ENCODE measurements at places on chromosomes 12 and 14. TPM values are rescaled to one million over a fixed set of nuclear protein-coding genes. Genes with fewer than 3 reads are reported as not detected.

- DNase-seq, result no peak
Measured at GRCh38 chr12:131385313-131386166, 325.4 kb upstream of the SFSWAP start.

The RIMBP2 gene
- not detected for total RNA-seq

The PTPRQ gene
- 0.13 TPM for total RNA-seq

- peak; percentile 86 for DNase-seq
Measured at GRCh38 chr12:57243521-57244311, 7.3 kb downstream of the STAC3 start.

DNA sequence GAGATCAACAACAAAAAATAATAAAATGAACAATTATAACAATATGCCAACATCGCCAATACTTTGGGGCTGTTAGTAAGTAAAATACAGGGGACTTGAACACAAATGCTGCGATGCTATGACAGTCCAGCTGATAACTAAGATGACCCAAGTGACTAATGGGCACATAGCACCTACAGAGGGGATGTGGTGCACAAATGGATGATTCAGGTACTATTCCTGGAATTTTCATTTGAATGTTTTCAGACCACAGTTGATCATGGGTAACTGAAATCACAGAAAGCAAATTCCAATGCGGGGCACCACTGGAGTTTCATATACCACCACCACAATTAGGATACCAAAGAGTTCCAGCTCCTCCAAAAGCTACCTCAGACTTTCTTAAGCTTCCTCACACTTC lies 82.9 kb downstream of the RCOR1 start:
- no peak for DNase-seq

DNA sequence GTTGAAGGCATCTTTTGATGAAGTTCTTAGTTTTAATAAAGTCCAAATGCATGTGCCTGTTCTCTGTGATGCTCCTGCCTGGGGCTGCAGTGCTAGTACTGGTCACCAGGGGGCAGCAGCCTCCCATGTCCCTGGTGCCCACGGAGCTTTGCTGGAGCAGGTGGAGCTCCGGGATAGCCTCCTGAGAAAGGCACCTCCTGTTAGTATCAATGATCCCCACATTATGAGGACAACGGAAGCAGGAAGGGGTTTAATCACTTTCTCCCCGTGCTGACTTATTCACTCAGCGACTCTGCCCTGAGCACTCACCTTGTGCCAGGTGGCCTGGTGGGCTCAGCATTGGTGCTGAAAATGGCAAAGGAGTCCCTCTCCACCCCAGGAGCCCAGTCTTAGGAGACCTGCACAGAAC lies 123.0 kb upstream of the PZP start:
- DNase-seq, result peak; percentile 76

The GPR135 gene
- 1.4 TPM for total RNA-seq

DNA sequence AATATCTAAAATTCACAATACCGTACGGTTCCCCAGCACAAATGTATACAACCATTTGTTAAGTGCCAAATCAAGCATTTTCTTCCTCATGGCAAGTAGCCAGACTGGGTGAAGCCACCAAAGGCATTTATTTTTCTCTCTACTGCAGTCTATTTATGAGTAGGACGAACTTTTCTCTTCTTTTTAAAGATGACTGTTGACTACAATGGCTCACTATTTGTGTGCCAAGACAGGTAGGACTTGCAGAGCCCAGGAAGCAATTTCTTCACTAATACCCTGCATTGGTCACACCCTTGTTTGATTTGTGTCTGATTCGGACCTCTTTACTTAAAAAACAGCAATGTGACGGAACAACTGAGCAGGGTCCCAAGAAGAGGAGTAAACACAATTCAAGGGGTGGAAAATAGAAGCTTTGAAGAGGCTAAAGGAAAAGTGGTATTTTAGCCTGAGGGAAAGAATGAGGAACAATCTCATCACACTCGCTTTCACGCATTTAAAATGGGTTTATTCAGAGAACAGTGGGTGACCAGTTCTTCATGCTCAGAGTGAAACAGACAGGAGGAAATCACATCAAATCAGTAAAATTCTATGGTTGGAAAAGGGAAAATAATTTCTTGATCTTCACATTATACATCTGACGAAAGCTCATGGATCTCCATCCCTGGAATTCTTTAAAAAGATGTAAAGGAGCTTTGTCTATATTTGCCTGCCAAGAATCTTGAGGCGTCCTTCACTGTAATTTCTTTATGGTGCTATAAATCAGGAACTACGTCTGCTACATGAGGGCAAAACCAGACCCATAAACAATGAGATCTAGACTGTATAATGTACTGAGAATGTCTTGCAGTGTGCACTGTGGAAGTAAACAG lies 183.8 kb downstream of the PPM1H start:
- DNase-seq, result no peak

The ASCL1 gene
- total RNA-seq, result not detected

DNA sequence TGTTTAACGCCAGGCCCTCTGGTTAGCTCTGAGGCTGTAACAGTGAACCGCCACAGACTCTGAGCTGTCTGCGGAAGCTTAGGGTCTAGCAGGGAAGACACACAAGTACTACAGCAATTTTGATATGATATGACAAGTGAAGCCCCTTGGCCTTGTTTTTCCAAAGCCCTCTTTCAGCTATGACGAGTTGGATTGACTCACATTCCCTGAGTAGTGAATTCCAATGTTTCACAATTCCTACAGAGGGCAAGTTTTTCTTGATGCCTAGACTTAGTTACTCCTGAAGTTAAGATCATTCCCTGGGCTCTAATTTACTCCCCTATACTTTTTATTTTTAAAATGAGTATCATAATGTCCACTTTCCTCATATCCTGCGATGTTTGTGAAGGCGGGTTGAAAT lies 53.3 kb upstream of the CISTR start:
- no peak for DNase-seq

- no peak for DNase-seq
Measured at GRCh38 chr14:100828031-100828769, 2.3 kb downstream of the MEG3 start.

The NR1H4 gene
- total RNA-seq, result not detected

Data from Right ventricle myocardium superior (tissue), 1 donor.